Activated B cell treated with CpG ODN at 0.5 μM for 24 hours (primary cell): ENCODE measurements at places on chromosomes 2 and 18.

GRCh38 chr2:70684846-70685622, 83.0 kb downstream of the ADD2 start:
- H3K4me3 ChIP-seq, result no peak overlapping the region
- H3K27ac ChIP-seq, result no peak overlapping the region
- DNase-seq, result no peak
- no peaks in the 10 kb centered on the region for H3K4me1 ChIP-seq
- peaks cover 48% of the 10 kb centered on the region for H3K36me3 ChIP-seq

GRCh38 chr2:20617892-20618467, 32.9 kb downstream of the HS1BP3 start:
- H3K36me3 ChIP-seq, result peaks cover 35% of the 10 kb centered on the region
- H3K27me3 ChIP-seq, result no peaks in the 10 kb centered on the region
- no peak overlapping the region for H3K27ac ChIP-seq

GRCh38 chr2:237223201-237223861, 137.6 kb downstream of the COPS8 start:
- H3K4me1 ChIP-seq, result no peaks in the 10 kb centered on the region
- no peaks in the 10 kb centered on the region for H3K36me3 ChIP-seq
- DNase-seq, result no peak
- H3K27ac ChIP-seq, result no peak overlapping the region

GRCh38 chr2:62672601-62673000, 32.9 kb upstream of the EHBP1 start:
- H3K36me3 ChIP-seq, result no peaks in the 10 kb centered on the region
- H3K4me3 ChIP-seq, result no peak overlapping the region
- H3K27ac ChIP-seq, result no peak overlapping the region
- no peaks in the 10 kb centered on the region for H3K4me1 ChIP-seq
